ENCODE measurements at places on chromosomes 13 and 19.
A peak's percentile ranks its signal among the peaks of the same experiment; 100 is the strongest.

- no peak for DNase-seq
Observed at GRCh38 chr19:37973666-37974065, 66.7 kb downstream of the SIPA1L3 start.

- no peak for DNase-seq
Observed at GRCh38 chr13:74258961-74259360, 124.8 kb upstream of the KLF12 start.

DNA sequence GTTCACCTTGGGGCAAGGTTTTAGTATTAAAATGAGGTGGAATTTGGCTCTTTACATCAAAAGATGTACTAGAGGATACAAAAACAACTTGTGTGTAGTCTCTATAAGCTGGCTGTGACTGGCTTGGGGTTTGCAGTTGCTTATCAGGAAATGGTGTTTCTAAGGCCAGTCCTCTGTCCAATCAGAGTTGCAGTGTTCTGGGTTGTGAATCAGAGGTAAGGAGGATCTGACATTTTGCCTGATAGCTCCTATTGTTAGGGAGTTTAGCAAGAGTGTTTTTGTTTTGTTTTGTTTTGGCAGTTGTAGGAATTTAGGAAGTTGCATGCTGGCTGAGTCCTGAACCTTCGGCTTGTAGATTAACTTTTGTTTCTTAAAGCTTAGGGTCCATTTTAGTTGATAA lies 20.1 kb upstream of the ESD start:
- DNase-seq = no peak

GRCh38 chr19:33449799-33450198 lies 71.8 kb downstream of the PEPD start:
- DNase-seq = no peak

DNA sequence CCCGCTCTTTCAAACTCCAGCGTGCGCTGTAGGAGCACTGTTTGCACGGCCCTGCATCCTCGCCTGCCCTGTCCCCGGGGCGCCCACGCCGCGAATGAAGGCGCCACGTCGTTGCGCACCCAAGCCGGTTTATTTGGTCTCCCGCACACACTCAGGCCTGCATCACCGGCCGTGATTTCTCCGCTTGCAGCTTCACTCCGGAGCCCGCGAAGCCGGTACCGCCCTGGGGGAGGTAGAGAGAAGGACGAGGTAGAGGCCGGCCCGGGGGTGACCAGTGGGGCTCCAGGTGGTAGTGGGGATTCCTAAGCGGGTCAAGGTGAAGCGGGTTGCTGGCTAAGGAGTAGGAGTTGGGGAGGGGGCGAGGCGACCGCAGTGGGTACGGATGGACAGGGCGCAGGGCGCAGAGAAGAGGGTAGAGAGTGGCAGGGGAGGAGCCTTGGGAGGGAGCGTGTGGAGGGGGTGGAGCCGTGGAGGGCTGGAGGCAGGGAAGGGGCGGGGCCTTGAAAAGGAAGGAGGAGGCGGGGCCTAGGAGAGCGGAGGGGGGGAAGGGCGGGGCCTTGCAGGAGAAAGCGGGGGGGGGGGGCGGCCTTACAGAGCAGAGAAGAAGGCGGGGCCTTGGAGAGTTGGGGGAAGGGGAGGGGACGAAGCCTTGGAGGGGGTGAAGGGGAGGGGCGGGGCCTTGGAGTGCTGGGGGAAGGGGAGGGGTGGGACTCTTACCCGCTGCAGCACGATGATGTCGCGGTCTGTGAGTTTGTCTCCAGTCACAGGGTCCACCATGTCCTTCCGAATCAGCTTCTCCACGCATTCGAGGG lies 24.6 kb downstream of the NOSIP start:
- no peak for DNase-seq

GRCh38 chr13:102978168-102978567 lies 88.0 kb downstream of the SLC10A2 start:
- DNase-seq = no peak

GRCh38 chr13:80454245-80454644 lies 113.3 kb upstream of the SPRY2 start:
- DNase-seq = no peak

- DNase-seq = no peak
Observed at GRCh38 chr13:104632736-104633135, 1566.5 kb upstream of the SLC10A2 start.

- DNase-seq = no peak
Observed at GRCh38 chr19:1101337-1101698, 2.5 kb upstream of the GPX4 start.

- DNase-seq = no peak
Observed at GRCh38 chr13:42876270-42876714, 94.9 kb downstream of the FAM216B start.

- DNase-seq = no peak
Observed at GRCh38 chr19:16244091-16244490, 46.4 kb downstream of the AP1M1 start.

- DNase-seq = no peak
Observed at GRCh38 chr13:20473139-20473538, 52.5 kb downstream of the CRYL1 start.

DNA sequence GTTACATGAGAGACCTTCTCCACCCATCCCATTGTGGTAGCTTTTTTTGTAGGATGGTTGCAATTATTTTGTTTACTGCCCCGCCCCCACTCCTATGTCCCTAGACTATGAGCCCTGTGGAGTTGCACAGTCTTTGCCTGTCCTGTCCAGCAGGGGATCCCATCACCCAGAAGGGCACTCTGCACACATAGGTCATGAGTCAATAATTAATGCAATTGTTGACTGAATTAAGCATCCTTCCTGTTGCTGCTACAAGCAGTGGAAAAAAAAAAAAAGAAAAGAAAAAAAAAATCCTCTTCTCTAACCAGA lies 14.2 kb downstream of the C19orf81 start:
- DNase-seq = peak; percentile 62

GRCh38 chr19:46115396-46116106 lies 8.9 kb downstream of the IGFL3 start:
- DNase-seq = no peak

GRCh38 chr19:11339254-11340098 lies at the start of gene RAB3D:
Gene RAB3D, minus strand, starts transcription at chr19:11339657. Its CDS starts 2,258 bp downstream, at chr19:11337399.
- peak; percentile 70 for DNase-seq

DNA sequence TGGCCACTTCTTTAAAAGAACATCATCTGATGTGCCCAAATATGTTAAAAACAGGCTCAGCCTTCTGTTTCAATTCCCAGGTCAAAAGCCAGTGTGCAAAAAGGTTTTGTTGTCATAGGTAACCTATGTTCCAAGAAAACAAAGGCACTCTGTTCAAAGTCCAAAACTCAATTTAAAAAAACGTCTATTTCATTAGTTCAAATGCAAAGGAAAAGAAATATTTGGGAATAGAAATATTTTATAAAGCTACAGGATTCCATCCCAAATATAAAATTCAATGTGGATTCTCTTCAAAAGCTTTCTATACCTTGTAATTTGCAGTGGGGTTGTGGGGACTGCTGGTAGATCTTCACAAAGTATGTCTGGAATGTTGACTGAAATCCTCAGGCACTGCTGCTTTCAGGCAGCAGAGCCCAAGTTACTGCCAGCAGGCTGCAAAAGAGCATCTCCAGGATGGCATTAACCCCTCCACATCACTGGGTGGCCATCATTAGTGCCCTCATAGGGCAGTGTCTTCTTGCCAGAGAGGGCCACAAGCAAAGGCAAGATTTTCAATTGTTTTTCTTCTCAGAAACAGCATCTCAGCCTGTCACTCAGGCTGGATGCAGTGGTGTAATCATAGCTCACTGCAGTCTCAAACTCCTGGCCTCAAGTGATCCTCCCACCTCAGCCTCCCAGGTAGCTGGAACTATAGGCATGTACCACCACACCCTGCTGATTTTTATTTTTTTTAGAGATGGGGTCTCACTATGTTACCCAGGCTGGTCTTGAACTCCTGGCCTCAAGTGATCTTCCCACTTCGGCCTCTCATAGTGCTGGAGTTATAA lies 22.8 kb upstream of the STK24 start:
- DNase-seq = no peak

- peak; percentile 57 for DNase-seq
Observed at GRCh38 chr19:3573858-3574637, 1.3 kb downstream of the HMG20B start.

- DNase-seq = no peak
Observed at GRCh38 chr19:35773020-35773806, 2.2 kb upstream of the ARHGAP33 start.

- no peak for DNase-seq
Observed at GRCh38 chr19:34224996-34225658, 29.2 kb upstream of the GARRE1 start.

- no peak for DNase-seq
Observed at GRCh38 chr13:38824342-38824741, 137.5 kb downstream of the FREM2 start.

GRCh38 chr13:35695448-35695770 lies 218.9 kb upstream of the MAB21L1 start:
- DNase-seq = no peak

GRCh38 chr19:10379880-10380312 lies 476 bp downstream of the TYK2 start:
- no peak for DNase-seq

DNA sequence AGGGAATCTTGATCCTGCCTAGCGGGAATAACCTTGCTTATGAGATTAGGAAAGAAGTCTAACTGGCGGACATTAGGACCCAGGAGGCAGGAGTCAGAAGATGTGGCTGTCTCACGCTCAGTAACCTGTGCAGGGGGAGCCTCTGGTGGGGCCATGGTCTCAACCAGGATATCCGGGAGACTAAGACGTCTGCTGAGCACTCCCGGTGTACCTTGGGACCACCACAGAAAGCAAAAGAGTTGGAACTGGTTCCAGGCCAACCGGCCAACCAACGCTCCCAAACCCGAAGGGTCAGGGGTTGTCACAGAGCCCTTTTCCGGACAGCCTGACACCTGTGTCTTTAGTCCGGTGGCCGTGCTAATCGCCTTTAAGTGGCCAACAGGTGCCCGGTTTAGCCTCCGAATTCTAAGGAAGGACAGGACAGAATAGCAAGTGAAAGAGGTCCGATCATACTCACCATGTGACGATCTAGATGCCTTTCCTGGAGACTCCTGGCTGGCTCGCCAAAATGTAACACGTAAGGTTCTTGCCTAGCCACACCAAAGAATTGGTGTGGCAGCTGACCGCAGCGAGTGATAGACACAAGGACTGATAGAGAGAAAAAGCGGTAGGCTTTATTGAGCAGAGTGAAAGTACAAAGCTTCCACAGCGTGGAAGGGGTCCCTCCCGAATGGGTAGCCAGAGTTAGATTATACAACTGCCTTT lies 103.9 kb upstream of the DIAPH3 start:
- DNase-seq = no peak

- DNase-seq = no peak
Observed at GRCh38 chr13:67588607-67589006, 358.5 kb upstream of the PCDH9 start.

- DNase-seq = no peak
Observed at GRCh38 chr13:98350746-98351330, 173.8 kb upstream of the RNF113B start.

- DNase-seq = no peak
Observed at GRCh38 chr19:35718345-35719041, 690 bp downstream of the KMT2B start.

DNA sequence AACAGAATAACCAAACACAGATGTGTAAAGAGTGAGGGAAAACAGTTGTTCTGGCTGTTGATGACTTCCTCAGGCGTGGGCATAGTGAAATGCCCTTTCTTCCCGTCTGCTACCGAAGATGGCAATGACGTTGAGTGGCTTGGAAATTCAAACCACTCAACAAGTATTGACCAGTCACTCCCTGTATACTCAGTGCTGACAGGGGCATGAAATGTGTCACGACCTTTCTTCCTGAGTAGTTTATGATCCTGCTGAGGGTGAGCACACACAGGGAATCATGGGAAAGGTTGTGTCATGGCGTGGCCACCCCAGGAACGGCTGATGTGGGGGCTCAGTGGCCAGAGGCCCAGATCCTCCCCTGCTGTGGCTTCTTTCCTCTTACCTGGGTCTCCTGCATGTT lies 87.8 kb upstream of the C1QTNF9B start:
- DNase-seq = no peak

DNA sequence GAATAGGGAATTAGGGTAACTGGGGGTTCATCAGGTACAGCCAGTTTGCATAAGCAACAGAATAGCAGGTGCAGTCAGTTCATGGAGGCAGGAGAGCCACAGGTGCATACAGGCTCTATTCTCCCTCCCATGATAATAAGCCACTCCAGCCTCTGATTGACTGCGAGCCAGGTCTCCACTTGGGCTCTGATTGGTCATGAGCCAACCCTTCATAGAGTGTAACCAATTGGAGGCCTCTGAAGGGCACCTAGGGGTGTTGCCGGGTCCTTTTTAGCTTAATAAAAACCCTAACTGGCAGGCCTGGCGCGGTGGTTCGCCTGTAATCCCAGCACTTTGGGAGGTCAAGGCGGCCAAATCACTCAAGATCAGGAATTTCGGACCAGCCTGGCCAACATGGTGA lies 8.7 kb upstream of the CKM start:
- DNase-seq = no peak

GRCh38 chr19:34313188-34313587 lies 51.8 kb upstream of the GPI start:
- DNase-seq = no peak

- peak; percentile 95 for DNase-seq
Observed at GRCh38 chr13:27006519-27007161, 165.0 kb downstream of the USP12 start.

- DNase-seq = no peak
Observed at GRCh38 chr13:100364591-100364990, 224.0 kb downstream of the GGACT start.

GRCh38 chr13:50130123-50130946 lies 115.1 kb downstream of the KCNRG start:
- DNase-seq = no peak

- DNase-seq = no peak
Observed at GRCh38 chr13:50400035-50400726, 384.9 kb downstream of the KCNRG start.

- DNase-seq = no peak
Observed at GRCh38 chr13:50396001-50396400, 380.8 kb downstream of the KCNRG start.

DNA sequence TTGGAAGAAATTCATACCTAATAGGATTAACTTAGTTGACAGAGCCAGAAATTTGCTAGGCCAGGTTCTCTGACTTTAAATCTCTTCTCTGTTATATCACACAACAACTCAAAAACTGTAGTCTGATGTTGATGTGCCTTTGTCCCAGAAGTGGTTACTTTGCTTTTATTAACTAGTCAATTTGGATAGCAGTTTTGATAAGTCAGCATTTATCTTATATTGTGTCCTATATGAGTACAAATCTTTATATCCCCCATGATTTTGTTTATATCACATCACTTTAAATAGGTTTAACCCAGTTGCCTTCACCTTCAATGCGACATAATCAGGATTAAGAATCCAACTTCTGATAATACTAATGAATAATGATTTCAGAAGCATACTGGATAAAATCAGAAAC lies 459.3 kb downstream of the GPC6 start:
- DNase-seq = no peak

- no peak for DNase-seq
Observed at GRCh38 chr13:94662274-94662945, 49.9 kb downstream of the SOX21 start.

GRCh38 chr19:14168993-14169392 lies 32.6 kb upstream of the ASF1B start:
- DNase-seq = no peak

DNA sequence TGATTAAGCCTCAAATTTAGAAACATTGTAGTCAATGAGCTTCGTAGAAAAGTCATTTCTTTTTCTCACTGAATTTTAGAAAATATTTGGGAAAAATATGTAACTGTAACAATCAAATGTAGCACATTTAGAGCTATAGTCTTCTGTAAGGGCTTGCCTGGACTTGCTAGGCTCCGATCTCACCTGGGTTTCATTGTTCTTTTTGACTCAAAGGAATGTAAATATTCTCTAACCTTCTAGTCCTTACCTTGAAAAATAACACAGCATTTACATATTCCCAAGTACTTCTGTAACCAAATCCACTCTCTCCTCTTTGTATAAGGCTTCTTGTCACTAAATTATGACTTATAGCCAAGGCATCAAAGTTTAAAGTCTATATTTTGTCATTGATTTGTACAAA lies 2.9 kb upstream of the UFM1 start:
- peak; percentile 82 for DNase-seq

Measured in NCI-H748 treated with DMSO at 0.1 percent for 48 hours (cell line).